ENCODE measurements at places on chromosomes 13 and 19.

DNA sequence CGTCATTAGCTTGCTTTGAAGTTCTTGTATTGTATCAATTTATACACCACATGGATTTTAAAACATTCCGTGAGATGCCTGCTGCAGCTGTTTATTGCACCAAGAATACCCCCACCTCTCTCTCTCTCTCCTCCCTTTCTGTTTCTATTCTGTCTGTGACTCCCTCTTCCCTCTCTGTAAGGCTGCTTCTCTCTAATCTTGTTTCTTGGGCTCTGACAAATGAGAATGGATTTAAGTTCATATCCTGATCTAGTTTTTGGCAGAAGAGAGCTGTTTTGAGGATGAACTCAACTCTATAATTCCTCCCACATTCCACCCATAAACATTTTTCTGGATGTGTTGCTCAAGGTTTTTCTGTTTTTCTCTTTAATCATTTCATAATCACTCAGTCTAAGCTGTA is 144.3 kb upstream of the FRY start:
- DNase-seq = no peak

DNA sequence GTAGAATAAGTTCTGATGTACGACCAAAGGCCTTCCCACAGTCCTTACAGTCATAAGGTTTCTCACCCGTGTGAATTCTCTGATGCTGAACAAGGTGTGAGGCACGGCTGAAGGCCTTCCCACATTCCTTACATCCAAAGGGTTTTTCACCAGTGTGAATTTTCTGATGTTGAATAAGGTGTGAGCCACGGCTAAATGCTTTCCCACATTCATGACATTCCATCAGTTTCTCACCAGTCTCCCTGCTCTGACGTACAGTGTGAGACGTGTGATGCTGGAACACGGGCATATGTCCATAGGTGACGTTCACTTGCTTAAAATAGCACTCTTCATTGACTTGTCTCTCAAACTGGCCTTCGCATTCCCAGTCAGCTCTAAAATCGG is 31.0 kb upstream of the COX7A1 start:
- DNase-seq = no peak

DNA sequence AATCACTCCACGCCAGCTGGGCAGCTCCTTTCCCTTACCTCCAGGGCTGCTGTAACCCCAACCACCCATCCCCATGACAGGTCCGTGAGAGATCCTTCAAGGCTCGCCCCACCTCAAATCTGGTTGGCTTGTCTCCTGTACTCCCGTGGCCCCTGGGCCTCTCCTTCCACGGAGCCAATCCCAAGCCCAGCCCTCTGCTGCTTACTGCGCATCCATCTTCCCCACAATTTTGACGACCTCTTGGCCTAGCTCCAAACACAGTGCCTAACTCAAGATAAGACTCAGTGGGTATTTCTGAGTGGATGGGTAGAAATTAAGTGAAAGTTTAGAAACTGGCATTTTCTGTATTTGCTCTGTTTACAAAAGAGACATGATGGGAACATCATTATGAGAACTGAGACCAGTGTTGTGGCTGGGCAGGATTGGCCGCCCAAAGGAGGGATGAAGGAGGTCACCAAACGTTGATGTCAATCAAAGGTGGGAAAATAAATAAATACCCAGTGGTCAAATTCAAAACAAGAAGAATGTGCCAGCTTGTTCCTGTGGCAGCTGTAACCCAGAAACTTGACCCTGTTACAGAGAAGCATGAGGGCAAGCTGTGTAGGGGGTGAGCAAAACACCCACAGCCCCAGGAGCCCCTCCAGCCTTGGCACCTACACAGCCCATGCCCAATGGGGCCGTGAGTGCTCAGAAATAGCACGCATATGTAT is 162.2 kb downstream of the ABCC4 start:
- no peak for DNase-seq

DNA sequence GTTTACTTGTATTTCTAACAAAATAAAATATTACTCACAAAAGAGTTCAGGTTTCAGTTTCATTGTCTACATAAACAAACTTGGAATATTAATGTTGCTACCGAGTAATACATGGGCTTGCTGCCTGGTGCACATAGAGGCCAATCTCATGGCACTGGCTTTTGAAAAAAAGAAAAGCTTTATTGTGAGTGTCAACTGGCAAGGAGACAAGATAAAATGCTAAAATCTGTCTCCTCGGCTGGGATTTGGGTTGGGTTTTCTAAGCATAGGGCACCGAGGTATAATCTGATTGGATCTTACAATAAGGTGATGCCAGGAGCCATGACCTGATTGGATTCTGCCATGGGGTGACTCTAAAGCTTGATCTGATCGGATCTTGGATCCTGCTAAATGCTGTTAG is 1519.9 kb upstream of the MIR17HG start:
- DNase-seq = no peak

DNA sequence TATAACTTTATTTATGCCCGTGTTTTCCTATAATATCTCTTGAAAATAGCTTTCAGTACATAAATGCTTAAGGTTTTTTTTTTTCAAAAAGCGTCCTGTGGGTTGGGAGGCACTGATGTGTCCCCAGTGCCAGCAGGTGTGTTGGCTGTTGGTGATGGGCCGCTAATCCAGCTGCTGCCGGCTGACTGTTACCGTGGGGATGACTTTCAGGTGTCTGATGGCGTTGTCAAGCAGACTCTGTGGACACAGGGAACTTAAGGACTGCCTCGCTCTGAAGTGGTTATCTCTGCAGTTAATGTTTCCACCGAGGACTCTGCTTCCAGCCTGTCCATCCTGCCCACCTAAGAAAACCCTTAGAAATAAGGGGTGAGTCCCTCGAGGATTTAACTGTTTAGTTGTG is 94.5 kb downstream of the ANKRD10 start:
- DNase-seq = no peak

GRCh38 chr19:28519952-28520861 is 692.7 kb downstream of the UQCRFS1 start:
- no peak for DNase-seq
